ENCODE measurements at places on chromosomes 2 and 18.

GRCh38 chr2:142997231-142997630 lies 119.8 kb downstream of the KYNU start:
- no peak for DNase-seq

- no peak for DNase-seq
Observed at GRCh38 chr2:15619076-15619475, 27.4 kb downstream of the DDX1 start.

GRCh38 chr2:57209799-57210198 lies 836.8 kb upstream of the VRK2 start:
- DNase-seq: no peak

DNA sequence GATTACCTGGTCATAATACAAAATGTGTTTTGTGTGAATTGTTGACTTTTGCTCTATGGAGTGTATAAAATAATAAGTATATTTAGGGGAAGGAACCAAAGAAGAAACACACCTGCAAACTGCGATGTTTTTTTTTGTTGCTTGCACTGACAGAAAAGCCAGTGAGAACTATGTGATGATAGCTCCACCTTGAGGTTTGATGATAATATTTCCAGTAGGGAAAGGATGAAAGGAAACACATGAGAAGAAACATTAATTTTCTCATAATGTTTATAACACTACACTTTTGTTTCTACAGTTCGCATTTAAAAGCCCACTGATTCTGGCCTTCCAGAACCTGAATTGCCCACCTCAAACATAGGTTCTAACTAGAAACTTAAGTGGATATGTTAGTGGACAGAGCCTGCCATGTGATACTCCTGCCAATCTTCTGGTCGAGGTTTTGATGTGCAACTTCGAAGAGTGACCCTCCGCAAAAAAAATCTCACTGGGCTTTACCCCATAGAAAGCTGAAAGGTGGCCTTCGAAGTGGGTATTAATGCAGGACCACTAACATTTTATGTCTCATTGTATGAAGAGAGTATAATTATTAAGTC lies 476.4 kb upstream of the SPHKAP start:
- DNase-seq: peak; percentile 29

DNA sequence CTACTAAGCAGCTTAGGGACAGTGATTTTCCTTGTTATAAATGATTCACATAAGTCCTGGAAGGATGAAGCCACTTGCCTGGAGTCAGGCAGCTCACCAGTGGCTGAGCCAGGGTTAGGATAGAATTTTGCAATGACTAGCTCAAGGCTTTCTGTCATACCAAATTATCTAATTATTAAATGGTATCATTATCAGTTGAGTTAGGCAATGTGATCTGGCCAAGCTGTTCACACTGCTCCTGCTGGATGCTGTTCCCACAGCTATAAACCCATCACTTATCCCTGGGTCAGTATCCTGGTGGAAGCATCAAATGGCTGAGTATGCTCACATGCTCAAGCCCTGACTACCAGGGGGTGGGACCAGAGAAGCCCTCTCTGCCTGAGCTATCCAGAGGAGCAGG lies 235.2 kb downstream of the MTX2 start:
- no peak for DNase-seq

DNA sequence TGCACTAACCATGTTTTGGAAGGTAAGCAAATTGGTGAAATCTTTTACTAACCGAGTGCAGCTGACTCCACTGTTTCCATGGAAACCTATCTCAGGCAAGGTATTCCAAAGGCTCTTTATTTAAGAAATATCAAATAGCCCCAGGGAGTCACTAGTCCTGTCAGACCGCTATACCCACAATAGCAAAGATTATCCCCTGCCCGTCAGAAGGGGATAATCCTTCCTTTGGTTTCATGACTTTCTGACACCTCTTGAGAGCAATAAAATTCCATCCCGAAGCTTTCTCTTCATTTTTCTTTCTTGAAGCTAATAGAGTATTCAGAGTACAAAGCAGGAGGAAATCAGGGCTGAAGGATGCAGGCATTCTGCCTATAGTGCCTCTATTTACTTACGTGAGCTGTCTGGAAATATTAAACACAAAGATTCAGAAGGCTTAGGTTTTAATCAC lies 34.7 kb upstream of the MAP2 start:
- no peak for DNase-seq

DNA sequence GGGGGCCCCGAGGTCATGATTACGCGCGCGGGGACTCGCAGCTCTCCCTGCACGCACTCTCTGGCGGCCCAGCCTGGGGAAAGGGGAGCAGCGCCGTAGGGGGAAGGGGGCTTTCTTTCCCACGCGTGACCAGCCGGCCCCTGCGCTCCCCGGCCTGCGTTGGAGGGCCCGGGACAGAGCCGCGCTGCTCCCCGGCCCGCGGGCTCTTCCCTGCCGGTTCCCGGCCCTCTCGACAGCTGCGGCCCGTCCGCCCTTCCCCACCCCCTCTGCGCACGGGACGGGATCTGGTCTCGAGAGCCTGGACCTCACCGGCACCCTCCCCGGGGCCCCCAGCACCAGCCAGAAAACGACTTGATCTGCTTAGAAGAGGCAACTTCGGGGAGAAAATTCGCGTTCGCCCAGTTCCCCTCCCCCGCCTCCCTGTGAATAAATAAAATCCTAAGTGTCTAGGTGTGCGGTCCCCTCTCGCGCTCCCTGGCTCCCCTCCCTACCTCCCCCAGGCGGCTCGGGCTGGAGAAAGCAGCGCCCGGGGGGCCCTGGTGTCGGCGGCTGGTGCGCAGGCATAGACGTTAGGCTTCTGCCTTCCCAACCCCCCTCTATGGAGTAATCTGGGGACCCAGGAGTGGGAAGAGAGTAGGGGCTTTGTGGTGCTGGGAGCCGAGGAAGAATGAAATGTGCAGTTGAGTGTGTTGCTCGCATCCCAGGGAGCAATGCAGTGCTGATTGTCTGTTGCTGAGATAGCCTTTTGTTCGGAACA lies 803 bp upstream of the FIGN start:
- DNase-seq: peak; percentile 74

DNA sequence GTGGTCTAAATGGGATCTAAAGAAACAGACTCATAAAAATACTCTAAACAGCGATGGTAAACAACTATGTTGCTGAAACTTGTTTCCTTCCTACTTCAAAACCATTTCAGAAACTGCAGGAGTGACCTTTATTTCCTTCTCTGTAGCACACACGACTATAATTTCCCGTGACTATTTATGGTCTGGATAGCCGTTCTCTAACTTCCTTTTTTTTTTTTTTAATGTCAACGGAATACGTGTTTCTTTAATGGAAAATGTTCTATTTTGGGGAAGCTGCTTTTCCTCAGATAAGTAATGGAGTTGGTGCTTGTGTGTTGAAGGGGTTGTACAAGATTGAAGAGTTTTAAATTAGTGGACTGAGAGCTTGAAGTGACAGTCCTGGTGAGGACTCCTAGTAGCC lies 224.1 kb downstream of the PHLPP1 start:
- no peak for DNase-seq

DNA sequence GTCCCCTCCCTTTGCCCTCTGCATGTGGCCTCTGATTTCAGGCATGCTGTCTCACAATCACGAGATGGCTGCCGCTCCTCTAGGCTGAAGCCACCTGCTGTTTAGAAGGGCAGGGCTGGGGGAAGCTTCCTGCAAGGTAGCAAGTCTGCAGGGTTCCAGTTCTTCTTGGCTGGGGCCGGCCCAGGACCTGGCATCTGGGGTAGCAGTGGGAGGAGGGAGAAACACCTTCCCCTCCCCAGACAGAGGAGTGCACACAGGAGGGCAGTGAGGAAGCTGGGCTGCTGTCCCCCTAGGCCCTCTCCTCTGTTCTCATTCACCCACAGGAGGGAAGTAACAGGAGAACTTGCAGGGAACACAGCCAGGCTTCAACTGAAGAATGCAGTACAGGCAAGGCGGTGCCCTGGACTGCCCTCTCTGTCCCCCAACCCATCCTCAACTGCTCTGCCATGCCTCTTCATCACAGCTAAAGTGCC lies 345.9 kb upstream of the HS6ST1 start:
- DNase-seq: no peak

DNA sequence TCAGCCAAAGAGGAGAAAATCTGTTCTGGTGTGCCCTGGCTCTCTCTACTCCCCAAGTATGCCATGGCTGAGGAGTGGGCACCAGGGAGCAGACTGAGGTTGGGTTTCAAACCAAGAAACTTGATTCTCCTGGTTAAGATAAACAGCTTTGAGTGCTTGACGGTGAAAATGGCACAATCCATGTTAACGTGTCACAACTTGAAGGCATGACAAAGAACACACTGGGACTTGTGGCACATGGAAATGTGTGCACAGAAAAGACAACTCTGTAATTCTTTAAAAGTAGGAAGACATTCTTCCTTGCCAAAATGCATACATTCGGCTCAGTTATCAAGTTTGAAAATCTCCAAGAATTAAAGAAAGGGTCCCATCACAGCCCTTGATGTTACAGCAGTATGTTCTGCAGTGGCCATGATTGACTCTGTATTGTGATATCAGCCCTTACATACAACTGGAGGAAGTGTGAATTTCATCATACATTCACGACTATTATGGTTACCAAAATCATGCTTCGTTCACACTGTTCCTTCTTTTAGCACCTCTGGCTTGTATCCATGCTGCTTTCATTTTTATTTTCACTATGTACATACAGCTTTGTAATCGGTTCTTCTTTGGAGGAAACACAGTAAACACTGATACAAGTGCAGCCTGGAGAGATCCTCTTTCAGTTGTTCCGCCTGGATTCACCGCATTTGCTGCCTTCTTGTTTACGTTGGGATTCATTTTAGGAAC lies 15.6 kb upstream of the ACTG2 start:
- DNase-seq: no peak

GRCh38 chr18:51059969-51060368 lies 30.0 kb downstream of the SMAD4 start:
- DNase-seq: no peak

GRCh38 chr2:144421606-144422510 lies 98.1 kb downstream of the ZEB2 start:
- DNase-seq: no peak

DNA sequence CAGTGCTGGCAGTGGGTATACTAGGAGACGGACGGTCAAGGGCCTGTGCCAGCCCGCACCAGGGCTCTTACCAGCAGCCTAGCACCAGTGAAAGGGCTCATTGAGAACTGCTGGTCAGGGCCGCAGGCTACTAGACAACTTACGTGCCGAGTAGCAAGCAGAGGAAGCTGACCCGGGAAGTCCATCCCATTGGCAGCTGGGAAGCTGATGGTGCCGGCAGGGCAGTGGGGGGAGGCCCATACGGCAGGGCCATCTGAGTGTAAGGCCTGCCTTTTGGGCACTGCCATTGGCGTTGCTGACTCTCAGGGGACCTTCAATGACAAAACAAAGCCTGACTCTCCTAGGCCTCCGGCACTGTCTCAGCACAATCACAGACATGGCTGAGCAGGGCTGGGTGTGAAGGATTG lies 20.6 kb downstream of the EFR3B start:
- DNase-seq: no peak

GRCh38 chr2:23002234-23002633 lies 382.7 kb upstream of the KLHL29 start:
- no peak for DNase-seq

GRCh38 chr2:26723991-26724750 lies 31.6 kb downstream of the KCNK3 start:
- peak; percentile 64 for DNase-seq

- no peak for DNase-seq
Observed at GRCh38 chr2:232416521-232417470, 10.2 kb downstream of the ALPG start.

GRCh38 chr18:49862656-49863385 lies 49.5 kb upstream of the ACAA2 start:
- no peak for DNase-seq

DNA sequence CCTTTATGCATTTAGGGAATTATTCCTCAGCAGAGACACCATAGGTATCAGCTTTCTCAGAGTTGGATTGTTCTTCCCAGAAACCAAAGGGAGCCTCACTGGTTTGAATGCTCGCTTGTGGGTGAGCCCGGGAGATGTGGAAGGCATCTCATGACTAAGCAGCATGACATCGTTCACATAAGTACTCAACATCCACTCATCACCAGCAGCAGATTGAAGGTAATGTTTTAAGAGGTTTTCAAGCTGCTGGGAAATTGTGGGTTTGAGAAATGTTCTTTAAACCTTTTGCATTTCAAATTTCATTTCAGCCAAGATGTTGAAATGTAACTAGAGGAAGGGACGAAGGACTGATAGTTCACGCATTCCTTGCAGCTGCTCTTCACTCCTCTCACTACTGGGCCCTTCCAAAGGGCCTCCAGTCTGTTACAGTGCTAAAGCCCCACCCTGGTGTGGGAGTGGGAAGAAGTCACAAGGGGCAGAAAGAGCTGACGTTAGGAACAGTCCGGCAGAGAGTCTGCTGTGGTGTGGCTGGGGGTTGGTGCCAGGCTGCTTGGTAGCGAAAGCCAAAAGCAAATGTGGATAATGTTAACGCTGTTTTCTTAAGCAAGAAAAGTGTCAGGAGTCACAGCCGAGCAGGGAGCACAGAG lies 324.5 kb upstream of the EPHA4 start:
- DNase-seq: no peak

DNA sequence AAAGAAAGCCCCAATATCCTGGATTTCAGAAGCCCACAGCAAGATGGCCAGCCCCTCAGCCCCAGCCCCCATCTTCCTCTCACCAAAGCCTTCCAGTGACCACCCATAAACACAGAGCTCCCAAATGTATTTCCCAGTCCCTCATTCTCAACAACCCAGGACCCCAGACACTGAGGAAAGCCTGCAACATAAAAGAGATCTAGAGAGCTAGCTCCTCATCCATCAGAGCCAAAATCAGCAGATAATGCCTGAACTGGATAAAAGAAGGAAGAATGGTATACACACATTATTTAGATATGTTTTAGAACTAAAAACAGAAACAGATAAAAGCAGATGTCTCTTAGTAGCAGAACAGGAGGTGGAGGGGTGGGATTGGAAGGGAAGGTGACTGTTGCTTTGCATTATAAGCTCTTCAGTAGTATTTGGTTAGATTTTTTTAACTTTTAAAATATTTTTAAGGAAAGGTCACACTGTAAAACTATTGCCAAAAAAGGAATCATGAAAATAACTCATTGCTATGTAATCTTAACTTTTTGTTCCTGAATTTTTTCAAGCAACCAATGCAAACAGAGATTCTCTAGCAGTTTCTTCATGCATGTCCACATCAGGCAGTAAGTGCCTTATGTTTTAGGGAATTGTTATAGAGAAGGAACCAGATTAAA lies 144.2 kb upstream of the PKDCC start:
- no peak for DNase-seq

DNA sequence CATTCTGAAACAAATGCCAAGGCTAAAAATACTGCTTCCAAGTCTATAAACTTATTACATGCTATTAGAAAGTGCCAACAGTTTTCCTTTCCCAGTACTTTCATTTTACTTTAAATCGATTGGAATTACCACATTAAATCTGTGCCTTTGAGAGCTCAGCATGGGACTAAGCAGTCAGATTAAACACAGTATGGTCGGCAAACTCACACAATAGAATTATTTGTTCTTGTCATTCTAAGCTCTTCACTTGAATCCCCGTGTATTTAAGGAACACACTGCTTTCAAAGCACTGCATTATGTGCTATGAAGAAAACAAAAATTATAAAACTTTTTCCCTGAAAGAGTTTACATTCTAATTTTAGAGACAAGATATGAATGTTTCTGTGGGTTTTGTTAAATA lies 444.4 kb upstream of the SLC39A10 start:
- no peak for DNase-seq
